Progenitor cell of endocrine pancreas (in vitro differentiated cells): ENCODE measurements at places on chromosomes 2 and 18.

- no peak for DNase-seq
- H3K27me3 ChIP-seq: peaks cover 14% of the 10 kb centered on the region
- H3K4me1 ChIP-seq: no peaks in the 10 kb centered on the region
Observed at GRCh38 chr2:12488352-12489318, 228.1 kb upstream of the TRIB2 start.

- H3K27ac ChIP-seq: no peak overlapping the region
- DNase-seq: no peak
- H3K4me1 ChIP-seq: peaks cover 5% of the 10 kb centered on the region
- no peak overlapping the region for H3K4me3 ChIP-seq
Observed at GRCh38 chr2:32558492-32558891, 69.4 kb upstream of the TTC27 start.

- DNase-seq: no peak
- peak overlapping the region; percentile 16 for H3K27ac ChIP-seq
- no peaks in the 10 kb centered on the region for H3K27me3 ChIP-seq
- no peak overlapping the region for H3K4me3 ChIP-seq
- peaks cover 15% of the 10 kb centered on the region for H3K4me1 ChIP-seq
Observed at GRCh38 chr18:6955304-6955703, 162.3 kb downstream of the LAMA1 start.

DNA sequence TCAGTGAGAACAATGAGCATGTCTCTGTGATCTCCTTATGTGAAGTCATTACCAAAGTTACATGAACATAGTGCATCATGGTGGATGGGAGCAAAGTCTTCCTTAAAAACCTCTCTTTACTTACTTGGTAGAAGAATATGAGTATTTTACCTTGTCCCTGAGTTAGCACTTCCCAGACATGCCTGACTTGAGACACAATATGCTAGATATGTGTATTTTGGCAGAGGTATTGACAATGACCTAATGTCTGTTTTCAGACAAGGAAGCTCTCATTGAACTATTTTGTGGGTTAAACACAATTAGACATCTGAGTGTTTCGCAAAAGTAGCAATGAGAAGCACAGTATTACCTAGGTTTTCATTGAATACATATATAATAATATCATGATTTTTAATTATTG is 99.1 kb upstream of the MC4R start:
- no peaks in the 10 kb centered on the region for H3K27me3 ChIP-seq
- no peak for DNase-seq
- no peaks in the 10 kb centered on the region for H3K4me1 ChIP-seq
- H3K27ac ChIP-seq: no peak overlapping the region
- H3K4me3 ChIP-seq: no peak overlapping the region
- H3K36me3 ChIP-seq: no peaks in the 10 kb centered on the region

DNA sequence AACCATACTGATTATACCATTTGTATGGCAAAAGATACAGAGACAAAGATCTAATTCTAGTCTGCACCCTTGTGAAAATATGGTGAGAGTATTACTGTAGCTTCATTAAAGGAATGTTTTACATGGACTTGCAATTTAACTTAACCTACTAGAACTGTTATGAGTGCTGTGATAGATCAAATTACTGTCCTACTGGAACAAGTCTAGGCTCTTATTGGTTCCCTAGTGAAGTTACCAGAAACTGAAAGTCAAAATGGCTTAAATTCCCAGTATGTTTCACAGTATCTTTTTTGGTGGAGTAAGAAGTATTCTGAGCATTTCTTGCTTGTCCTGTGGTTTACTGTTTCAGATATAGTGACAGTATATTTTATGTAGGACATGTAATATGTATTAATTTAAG is 3.8 kb upstream of the TBR1 start:
- H3K36me3 ChIP-seq: peaks cover 9% of the 10 kb centered on the region
- no peak overlapping the region for H3K4me3 ChIP-seq
- DNase-seq: no peak
- peaks cover 14% of the 10 kb centered on the region for H3K4me1 ChIP-seq
- no peak overlapping the region for H3K27ac ChIP-seq

GRCh38 chr2:39494784-39495251 is 57.7 kb upstream of the MAP4K3 start:
- H3K4me3 ChIP-seq: no peak overlapping the region
- no peak overlapping the region for H3K27ac ChIP-seq
- no peaks in the 10 kb centered on the region for H3K27me3 ChIP-seq
- no peak for DNase-seq
- H3K36me3 ChIP-seq: no peaks in the 10 kb centered on the region

DNA sequence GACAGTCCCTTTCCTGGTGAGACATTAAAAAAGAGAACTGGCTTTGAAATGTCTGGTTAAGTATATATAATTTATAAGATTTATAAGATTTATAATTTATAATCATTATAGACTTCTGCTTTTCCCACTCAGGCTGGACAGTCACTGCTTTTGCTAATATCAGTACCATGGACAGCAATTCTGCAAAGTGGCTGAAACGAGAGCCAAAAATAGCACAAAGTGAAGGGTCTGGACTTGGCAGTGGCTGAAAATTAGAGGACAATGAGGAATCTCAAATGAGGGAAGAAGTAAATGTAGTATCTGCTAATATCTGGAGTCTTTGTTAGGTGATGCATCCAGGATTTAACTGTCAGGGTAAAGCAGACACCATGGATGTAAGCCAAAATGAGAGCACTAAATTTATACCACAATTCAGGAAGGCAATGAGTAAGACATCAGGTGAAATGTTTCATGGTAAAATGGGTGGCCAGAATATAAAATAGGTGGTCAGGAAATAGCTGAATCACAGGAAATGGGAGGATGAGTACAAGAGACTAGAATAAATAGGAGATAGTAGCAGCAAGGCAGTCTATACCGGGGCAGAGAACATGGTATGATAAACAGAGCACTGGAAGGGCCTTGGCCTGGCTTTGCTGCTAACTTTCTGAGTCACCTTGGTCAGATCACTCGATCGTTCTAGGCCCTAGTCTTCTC is 39.6 kb upstream of the BOD1L2 start:
- peak; percentile 21 for DNase-seq
- no peak overlapping the region for H3K4me3 ChIP-seq
- H3K27me3 ChIP-seq: no peaks in the 10 kb centered on the region
- H3K27ac ChIP-seq: no peak overlapping the region

- no peaks in the 10 kb centered on the region for H3K36me3 ChIP-seq
- no peak overlapping the region for H3K27ac ChIP-seq
- H3K4me3 ChIP-seq: no peak overlapping the region
- H3K4me1 ChIP-seq: no peaks in the 10 kb centered on the region
Observed at GRCh38 chr18:24741321-24741720, 280.9 kb downstream of the HRH4 start.
